ENCODE measurements at places on chromosomes 3 and 15.
A peak's percentile ranks its signal among the peaks of the same experiment; 100 is the strongest.

GRCh38 chr15:52232327-52232726 lies 41.1 kb upstream of the GNB5 start:
- DNase-seq, result no peak

DNA sequence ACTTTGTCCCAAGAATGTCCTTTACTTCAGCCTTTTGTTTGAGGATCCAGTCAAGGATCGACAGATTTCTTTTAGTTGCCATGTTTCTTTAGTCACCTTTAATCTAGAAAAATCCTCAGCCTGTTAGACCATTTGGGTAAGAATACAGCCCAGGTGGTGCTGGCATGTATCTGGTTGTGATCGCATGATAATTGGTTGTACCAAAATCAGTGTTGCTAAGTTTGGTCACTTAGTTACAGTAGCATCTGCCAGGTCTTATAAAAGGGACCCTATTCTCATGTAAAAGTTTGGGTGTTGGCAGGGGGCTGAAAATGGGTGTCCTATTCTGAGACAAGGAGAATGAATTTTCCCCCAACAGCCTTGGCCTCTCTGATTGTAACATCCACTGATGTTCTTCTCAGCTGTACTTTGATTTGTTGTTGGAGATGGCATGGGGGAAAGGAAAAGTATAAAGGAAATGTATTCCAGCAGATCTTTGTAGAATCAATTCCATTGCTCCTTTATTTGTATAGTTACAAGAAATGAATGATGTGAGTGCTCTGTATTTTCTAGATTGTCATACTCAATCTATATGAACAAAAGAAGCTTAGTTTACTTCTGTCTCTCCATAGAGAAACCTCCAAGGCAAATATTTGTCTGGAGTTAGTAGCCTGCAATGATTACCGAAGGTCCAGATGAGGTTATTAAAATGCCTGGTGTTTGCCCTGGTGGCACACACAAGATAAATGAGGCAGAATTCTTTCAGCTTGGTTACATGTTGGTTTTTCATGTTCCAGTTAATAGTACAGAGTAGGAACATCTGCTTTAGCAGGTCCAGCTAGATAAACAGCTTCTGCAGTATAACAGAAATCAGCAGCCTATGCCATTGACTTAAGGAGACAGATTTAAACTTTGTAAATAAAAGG lies 65.7 kb downstream of the CMTM8 start:
- no peak for DNase-seq

DNA sequence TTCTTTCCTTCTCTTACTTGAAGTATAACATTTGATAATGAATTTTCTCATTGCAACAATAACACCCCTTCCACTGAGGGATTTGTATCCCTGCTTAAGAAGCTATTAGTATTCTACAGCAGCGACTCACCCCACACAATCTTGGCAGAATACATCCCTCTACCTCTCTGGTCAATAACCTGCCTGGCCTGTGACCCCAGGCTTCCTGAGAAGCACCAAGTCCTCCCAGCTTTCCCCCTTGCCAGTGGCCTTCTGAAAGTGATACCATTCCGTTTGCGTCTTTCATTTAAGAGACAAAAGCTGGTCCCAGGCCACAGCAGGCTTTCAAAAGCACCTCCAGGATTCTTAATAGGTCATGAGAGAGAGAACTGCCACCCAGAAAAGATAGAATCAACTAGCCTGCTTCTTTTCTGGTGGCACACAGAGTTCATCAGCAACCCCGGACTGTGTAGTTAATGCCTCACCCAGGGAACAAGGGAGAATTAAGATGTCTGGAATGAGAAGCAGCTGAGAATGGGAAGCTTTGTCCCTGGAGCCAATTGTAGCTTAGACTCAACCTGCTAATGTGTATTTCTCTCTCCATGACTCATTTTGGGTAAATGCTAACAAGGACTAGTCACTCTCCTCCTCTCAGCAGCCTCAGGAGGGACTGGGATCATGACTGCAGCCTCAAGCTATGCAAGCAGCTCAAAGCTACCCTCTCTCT lies 101.0 kb upstream of the CPNE4 start:
- no peak for DNase-seq

DNA sequence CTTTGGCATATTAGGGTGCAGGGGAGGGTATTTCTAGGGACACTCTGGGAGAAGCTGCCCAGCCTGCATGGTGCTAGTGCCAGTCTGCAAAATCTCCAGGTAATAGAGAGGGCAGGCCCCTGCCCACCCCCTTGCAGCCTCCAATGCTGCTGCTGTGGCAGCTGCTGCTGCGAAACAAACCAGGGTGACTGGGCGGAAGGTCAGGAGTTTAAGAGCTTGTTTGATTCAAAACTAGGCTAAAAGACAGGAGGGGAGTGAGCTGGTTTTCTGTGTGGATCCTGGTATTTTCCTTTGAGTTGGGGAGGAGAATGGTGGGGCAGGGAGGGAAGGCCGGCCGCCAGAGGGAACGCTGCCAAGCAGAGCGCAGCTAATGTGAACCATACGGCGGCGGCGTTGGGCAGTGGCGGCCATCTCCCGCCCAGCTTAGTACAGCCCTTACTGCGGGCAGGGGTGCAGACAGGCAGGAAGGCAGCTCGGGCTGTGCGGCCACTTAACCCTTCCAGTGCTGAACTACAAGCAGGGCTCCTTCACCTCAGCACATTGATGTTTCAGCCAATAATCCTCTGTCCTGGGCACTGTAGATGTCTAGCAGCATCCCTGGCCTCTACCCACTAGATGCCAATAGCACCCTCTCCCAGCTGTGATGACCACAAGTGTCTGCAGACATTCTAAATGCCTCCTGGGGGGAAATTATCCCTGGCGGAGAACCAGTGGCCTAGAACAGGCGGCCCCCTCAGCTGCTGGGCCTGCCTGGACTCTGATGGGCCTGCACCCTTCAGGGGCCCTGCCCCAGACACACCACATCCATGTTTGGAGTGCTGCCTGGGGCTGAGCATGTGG lies 125.7 kb downstream of the EEFSEC start:
- no peak for DNase-seq

GRCh38 chr15:79089331-79089889 lies 1.2 kb downstream of the RASGRF1 start:
- no peak for DNase-seq

DNA sequence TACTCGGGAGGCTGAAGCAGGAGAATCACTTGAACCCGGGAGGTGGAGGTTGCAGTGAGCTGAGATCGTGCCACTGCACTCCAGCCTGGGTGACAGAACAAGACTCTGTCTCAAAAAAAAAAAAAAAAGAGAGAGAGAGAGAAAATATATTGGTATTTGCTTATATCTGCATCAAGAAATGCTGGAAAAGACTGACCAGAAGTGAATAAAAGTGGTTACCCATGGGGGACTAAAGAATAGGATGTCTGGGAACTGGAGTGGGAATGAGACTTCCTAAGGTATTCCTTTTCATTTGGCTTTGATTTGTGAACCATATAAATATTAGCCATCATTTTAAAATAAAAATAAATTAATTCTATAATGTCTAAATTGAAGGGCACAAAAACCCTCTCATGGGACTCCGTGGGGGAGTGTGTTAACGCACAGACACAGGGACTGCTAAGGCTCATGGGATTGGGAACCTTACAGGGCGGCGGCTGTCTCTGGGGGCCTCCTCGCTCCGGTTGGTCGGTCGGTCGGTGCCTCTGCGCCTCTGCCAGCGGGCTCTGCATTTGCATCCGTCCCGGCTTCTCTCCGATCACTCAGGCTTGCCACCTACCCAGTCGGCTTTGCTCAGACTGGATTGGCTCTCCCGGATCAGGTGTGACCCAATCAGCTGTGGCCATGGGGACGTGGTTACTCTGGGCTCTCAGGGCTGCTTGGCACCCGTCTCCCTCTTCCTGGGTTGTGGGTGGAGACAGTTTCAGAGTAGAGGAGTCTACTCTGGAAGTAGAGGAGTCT lies 12.7 kb upstream of the TSPAN3 start:
- peak; percentile 72 for DNase-seq

DNA sequence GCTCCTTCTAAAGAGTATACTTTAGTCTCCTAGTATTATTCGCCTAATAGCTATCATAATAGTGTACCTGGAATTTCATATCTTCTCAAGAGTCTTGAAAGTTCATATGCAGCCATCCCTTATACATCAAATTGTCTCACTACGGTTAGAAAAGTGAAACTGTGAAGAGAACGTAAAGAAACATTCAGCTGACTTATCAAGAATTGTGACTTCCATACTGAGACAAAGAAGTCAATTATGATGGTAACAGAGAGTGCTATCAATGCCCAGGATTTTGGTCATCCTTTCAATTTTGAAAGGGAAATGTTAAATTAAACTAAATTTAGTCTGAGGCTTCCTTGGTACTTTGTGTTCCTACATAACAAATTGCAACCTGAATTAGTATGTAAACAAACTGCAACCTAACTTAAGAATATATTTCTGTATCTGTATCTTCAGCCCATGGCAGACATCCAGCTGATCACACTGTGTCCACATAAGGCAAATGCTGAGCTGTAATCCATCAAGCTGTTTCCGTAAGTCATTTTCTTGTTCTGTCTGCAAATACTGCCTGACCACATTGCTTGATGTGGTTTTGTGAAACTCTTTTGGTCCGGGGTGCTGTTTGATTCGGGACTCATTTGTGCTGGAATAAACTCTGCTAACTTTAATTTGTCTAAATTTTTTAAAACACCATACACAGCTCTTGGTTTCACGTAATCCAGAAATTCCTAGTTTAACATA lies 469.6 kb downstream of the SI start:
- DNase-seq, result no peak

GRCh38 chr15:33159726-33160453 lies 34.6 kb downstream of the FMN1 start:
- DNase-seq, result peak; percentile 17

GRCh38 chr3:142931222-142931621 lies 32.3 kb downstream of the PAQR9 start:
- peak; percentile 34 for DNase-seq

DNA sequence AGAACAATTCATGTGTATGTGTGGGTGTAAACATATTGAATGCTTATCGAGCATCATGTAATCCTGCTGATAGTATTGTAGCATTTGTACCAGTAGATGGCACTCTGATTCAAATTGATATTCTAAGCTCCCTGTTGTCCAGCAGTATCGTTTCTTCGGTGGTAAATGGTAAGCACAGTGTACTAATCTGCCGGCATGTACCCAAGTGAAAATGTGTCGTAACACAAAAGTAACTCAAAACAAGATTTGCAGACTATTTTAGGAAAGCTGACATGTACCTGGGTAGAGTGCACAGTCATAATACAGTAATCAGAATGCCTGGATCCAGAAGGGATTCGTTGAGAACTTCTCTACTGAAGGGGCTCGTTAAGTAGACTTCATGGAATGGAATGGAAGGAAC lies 31.7 kb upstream of the MNS1 start:
- peak; percentile 49 for DNase-seq

DNA sequence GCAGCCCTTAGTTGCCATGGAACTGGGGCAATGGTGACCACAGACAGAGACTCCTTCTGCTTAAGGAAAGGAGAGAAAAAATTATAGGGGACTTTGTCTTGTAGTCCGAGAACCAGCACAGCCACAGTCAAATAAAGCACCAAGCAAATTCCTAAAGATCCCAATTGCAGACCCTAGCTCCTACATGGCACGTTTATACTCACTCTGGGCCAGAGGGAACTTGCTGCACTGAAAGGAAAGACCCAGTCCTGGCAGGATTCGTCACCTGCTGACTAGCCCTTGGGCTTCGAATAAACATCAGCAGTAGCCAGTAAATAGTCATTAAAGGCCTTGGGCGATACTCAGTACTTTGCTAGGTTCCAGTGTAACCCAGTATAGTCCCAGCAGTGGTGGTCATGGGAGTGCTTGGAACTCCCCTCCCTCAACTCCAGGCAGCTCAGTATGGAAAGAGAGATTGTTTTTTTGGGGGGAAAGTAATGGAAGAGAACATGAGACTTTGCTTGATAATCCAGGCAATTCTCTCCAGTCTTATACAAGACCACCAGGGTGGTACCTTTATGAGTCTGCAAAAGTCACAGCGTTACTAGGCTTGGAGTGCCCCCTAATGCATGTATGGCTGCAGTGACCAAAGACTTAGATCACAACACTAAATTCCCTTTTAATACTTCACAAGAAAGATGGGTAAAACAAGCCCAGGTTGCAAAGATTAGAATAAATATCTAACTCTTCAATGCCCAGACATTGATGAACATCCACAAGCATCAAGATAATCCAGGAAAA lies 66.4 kb upstream of the AGTR1 start:
- no peak for DNase-seq

DNA sequence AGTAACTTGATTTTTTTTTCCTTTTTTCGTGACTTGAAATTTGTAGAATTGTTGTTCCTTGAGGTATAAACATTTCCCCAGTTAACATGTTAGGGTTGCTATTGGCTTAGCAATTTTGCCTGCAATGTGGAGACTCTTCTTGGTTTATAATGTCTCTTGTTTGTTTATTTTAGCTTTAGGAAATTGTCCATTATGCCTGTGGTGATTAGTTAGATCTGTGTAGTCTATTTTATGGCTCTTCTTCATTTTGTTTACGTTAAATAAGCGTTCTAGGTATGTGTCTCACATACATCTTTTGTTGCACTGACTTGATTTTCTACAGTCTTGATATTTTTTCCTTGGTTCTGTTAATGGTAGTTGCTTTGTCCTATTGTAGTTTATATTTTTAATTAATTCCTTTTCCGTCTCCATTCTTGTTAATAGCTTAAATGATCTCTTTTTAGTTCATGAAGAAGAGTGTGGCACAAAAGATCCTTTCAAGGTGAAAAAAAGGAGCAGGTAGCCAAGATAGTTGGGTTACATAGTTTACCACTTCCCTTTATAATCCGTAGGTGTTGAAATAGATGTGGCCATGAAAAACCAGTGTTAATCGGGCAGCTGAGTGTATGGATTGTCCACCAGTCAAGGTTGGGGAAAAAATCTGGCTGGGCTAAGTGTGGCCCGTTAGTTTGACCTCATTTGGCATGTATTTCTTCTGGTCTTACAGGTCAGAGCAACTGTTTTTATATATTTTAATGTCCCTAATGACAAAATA lies 12.1 kb downstream of the IQGAP1 start:
- no peak for DNase-seq

- peak; percentile 44 for DNase-seq
These were observed 52.5 kb upstream of the ATP2B2 start for GRCh38 chr3:10557781-10558373.

- no peak for DNase-seq
These were observed 347.1 kb upstream of the NR2E3 start for GRCh38 chr15:71463156-71463665.

DNA sequence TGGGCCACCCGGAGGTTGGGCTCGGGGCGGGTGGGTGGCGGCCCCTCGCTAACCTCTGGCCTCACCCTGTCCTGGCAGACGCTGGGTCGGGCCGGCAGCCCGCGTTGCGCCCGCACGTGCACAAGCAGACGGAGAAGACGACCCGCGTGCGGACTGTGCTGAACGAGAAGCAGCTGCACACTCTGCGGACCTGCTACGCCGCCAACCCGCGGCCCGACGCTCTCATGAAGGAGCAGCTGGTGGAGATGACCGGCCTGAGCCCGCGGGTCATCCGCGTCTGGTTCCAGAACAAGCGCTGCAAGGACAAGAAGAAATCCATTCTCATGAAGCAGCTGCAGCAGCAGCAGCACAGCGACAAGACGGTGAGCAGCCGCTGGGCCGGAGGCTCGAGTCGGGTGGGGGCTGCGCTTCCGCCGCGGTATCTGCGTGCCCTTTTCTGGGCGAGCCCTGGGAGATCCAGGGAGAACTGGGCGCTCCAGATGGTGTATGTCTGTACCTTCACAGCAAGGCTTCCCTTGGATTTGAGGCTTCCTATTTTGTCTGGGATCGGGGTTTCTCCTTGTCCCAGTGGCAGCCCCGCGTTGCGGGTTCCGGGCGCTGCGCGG lies 3.7 kb downstream of the ISL2 start:
- DNase-seq, result peak; percentile 37

Data from activated CD4-positive, alpha-beta T cell treated with anti-CD3 and anti-CD28 coated beads, Interleukin-10, Interleukin-2, amounts not matched to agents 100 ng/mL and 50 ng/mL, durations not matched to agents 16 hours and 8 hours (primary cell).